ENCODE measurements at places on chromosomes 5 and 9. TPM values are rescaled to one million over a fixed set of nuclear protein-coding genes. Genes with fewer than 3 reads are reported as not detected.

The CD14 gene
- 0.56 TPM for total RNA-seq

DNA sequence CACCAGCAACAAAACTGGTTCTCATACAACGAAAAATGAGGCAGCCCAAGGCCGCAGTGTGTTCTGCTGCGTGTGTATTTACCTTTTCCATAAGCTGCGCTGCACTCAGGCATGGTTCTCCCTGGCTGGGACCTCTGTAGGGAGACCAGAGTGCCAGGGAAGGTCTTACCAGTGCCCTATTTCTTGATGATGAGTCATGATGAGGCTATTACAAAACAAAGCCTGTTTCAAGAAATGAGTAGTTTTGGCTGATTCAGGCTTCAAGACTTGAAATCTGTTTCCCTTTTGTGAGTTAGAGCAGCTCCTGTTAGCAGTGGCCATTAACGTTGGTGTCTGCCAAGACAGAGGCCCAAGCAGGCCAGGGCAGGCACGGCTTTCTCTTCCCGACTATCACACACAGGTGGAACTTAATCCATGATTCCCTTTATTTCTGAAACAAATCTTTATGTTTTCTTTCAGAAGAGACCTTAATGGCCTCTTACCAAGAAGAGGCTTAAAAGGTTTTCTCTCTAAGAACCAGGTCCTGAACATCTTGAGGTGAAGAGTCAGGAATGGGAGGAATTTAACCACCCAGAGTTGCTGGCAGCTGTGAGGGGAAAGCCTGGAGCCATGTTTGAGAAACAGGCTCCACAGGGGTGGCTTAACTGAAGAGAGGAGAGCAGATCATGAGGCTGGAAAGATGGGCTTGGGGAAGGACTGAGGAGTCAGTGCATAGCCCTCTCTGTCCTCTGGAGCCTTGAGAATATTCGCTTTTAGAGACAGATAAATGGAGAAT is 41.4 kb upstream of the TIFAB start:
- DNase-seq: no peak

DNA sequence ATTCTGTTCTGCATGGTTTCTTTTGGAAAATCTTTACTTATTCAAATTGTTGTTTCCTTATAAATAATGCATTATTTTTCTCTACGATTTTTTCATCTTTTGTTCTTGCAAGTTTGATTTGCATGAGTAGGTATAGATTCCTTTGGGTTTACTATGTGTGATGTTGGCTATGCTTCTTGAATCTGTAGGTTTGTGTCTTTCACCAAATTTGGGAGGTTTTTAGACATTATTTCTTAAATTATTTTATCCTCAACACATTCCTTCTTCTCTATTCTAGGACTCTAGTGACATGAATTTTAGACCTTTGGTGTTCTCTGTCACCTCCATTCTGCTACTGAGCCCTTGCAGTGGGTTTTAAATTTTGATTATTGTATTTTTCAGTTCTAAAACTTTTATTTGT is 219.0 kb downstream of the CWC27 start:
- no peak for DNase-seq

The FXN gene
- total RNA-seq: 7.0 TPM

GRCh38 chr5:166320920-166321480 is 1970.4 kb upstream of the WWC1 start:
- DNase-seq: no peak

DNA sequence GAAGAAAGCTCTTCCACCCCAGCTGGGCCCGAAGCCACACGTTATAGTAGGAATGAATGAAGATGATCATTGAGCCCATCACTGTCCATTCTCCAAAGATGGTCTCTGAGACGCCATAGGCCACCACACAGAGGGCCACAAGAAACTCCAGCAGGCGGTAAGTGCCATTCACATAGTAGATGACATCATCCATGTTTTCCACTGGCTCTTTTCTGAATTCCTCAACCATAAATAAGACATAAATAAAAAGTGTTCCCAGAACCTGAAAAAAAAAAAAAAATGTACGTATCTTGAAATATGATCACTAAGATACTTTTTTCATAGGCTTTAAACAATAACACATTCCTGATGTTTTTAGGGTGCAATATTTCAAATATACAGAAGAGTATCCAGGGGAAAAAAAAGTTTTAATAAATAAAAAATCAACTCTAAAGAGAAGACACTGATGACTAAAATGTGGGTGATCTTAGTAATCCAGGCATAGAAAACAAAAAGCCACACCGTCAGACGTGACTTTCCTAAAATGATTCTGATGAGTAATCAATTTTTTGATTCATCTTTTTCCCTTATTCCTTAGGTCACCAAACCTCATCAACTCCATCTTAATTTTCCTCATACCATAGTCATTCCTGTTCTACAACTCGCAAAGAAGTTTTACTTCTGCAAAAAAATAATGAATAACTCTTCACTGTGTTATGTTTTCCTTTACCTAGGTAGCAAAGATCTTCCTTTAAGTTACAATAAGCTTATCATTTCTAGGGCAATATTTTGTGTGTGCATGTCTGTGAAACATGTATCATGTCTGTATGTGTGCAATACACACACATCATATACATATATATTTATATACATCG is 47.8 kb downstream of the RNF145 start:
- no peak for DNase-seq

- no peak for DNase-seq
These were observed 157.6 kb upstream of the IRX2 start for GRCh38 chr5:2909035-2909434.
